G401 (cell line): ENCODE measurements at places on chromosomes 3 and 15.

GRCh38 chr3:66361356-66361755 is 139.5 kb downstream of the LRIG1 start:
- no peak for DNase-seq

DNA sequence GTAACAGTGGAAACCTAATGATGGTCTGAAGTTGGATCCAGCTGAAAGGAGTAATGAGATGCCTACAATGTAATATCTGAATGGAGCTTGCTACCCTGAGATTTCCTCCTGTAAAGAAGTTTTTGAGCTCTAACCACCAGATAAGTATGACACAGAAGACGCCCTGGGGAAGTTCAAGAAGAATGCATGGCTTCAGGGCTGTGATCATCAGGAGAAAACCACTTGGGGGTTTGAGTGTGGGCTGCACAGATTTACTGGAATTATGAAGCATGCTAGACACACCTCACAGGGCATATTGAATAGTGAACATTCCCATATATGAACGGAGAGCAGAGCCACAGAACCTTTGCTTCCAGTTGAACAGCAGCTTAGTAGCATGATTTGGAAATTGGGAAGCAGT is 10.6 kb upstream of the CCDC80 start:
- DNase-seq: no peak

DNA sequence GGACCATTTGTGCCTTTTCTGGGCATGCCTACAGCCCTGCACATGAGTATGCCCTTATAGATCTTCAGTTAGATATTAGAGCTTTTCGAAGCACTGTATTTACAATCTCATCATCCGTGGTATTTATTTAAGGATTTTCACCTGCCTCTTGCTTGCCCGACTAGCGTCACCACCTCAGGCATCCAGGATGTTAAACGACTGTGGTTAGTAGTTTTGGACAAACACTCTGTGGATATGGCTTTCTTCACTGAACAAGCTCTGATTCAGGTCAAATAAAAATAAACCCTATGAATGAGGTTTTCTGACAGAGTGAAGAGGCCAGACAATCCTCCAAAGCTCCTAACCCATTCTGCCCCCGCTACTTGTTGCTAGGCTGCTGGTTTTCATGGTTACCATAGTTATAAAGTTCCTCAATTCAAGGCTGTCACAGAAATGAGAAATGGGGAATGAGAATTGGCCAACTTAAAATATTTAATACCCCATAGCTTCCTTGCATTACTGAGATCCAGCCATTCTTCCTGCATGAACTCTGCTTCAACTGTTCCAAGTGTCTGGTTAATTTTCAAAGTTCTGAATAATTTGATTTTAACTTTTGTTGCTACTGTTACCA is 440.1 kb downstream of the GABRG3 start:
- no peak for DNase-seq

GRCh38 chr3:50155491-50155878 is 361 bp downstream of the SEMA3F start:
- DNase-seq: no peak

GRCh38 chr3:14305324-14305723 is 97.1 kb upstream of the SLC6A6 start:
- no peak for DNase-seq

GRCh38 chr3:124410471-124410870 is 319.8 kb upstream of the UMPS start:
- no peak for DNase-seq

DNA sequence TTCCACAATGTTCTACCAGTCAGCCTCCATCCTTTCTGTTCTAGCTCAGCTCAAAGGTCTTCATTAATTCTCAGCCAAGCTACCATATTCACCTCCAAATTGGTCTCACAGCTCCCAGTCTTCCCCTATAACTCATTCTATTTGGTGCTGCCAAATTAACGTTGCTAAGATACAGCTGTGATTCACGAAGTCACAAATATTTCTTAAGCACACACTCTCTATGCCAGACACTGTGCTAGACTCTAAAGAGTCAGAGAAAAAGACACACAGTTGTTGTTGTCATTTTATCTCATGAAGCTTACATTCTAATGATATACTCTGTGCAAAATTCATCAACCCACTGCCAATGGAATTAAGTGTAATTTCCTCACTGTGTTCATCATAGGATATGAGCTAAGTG is 102.8 kb downstream of the FRMD5 start:
- DNase-seq: no peak

DNA sequence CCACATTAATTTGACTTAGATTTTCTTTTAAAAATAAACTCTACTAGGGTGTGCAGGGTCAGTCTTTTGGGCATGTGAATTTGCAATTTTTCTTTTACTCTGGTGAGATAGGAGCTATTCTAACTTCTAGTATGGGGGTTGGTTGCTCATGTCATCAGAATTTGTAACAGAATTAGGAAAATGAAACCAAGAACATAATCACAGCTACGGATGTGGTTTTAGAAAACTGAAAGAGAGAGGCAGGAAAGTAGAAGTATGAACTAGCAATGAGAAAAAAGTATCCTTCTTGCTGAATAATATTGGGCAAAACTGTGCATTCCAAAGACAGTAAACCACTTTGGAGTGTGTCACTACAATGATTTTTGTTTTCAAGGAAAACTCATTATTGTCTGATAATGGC is 43.3 kb downstream of the ADPGK start:
- DNase-seq: no peak

DNA sequence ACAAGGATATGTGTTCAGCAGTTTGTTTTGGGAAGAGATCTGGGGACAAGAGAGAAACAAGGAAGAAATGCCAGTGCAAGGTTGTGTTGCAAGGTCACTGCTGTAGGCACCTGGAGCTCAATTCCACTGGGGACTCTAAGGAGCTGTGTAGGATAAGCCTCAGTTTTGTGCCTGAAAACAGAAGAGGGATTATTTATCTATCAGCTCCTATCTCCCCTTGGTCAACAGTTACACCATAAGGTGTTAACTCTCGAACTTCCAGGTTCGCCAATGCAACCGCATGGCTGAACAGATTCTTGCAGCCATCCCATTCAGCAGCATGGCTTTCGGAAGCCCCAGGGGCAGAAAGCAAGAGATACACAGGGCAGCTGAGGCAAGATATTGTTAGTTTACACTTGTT is 41.6 kb upstream of the CNOT10 start:
- no peak for DNase-seq

- DNase-seq: peak; percentile 3
Measured at GRCh38 chr15:97995881-97996603, 35.5 kb downstream of the ARRDC4 start.

DNA sequence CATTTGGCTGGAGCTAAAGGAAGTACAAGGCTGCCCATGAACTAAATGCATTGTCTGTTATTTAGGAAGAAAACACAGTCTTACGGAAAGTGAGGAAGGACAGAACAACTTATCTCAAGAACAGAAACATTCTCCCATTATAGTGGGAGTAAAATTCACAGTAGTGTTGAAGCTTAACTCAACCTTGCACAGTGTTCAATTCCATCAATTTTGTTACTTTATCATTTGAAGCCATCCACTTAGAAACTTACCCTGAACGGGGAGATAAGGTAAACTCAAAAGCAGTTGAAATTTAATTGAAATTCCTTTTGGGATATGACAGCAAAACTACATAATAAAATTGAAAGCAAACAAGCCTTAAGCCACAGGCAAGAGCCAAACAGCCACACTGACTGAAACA is 186.9 kb downstream of the PCCB start:
- no peak for DNase-seq

DNA sequence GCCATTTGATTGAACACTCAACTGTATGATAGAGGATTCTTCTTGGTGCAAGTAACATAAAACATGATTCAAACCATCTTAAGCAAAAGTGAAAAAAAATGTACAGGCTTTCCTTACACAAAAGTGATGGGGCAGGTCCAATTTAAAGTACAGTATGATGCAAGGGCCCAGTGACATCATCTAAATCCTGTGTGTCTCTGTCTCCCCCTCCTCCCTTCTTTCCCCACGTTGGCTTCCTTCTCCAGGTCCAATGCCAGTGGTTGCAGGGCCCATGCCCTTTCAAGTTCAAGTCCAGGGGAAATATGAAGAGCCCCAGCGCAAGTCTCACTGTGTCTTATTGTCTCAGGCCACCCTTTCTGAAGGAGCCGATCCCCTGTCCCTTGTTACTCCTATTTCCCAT is 332.3 kb downstream of the SHQ1 start:
- DNase-seq: no peak

- no peak for DNase-seq
Measured at GRCh38 chr3:145936971-145937370, 224.0 kb downstream of the PLOD2 start.

DNA sequence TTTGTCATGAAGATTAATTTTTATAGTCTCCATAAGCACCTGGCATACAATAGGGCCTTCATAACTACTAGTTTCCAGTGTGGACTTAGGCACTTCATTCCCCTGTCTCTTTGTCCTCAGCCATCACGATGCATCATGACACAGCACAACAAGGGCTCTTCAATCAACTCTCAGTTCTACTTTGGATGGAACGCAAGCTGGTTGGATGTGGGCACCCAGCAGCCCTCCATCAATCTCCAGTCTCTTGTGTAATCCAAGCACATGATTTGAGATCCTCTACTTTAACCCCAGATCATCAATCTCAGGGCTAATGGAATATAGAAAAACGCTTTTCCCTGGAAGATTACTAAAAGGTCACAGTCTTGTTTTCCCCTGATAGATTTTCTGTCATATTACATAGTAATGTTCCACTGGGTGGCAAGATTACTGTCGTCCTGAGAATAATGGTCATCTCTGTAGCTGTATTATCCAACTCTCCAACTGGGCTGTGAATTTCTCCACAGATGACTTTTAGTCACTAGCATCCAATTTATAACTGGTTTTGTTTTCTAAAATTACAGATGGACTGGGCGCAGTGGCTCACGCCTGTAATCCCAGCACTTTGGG is 22.9 kb upstream of the CHRNA7 start:
- no peak for DNase-seq

GRCh38 chr3:138875754-138876664 is 41.3 kb upstream of the PIK3CB start:
- no peak for DNase-seq

DNA sequence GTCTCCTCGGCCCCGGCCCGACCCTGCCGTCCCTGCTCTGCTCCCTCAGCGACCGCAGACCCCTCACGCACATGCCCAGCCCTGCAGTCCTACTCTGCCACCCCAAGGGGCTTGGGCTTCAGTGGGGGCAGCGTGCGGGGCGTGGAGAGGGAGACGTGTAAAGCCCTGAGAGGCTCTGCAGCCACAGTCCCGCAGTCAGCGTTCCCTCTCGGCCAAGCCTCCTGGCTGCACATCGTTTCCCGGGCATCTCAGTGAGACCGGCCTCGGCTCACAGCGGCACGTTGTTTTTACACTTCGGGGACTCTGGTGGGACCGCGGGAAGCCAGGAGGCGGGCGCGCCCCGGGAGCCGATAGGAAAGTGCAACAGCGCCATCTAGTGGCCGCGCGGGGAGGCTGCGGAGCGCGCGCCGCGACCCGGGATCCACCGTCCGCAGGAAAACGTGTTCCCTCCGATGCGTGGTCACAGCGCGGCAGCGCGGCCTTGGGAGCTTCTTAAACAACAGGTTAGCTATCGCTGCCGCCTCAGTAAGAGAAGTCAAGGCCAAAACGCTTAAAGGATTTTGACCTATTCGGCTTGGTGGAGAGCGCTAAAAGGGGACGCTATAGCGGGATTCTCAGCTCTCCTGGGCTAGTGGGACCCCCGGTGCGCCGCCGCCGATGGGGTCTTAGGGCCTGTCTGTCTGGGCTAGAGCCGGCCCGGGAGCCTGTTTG is 226.8 kb upstream of the IGF1R start:
- peak; percentile 9 for DNase-seq

- peak; percentile 72 for DNase-seq
Measured at GRCh38 chr3:121748680-121749275, 763 bp downstream of the GOLGB1 start.

- DNase-seq: peak; percentile 74
Measured at GRCh38 chr3:79032686-79033318, 735.0 kb downstream of the ROBO1 start.

DNA sequence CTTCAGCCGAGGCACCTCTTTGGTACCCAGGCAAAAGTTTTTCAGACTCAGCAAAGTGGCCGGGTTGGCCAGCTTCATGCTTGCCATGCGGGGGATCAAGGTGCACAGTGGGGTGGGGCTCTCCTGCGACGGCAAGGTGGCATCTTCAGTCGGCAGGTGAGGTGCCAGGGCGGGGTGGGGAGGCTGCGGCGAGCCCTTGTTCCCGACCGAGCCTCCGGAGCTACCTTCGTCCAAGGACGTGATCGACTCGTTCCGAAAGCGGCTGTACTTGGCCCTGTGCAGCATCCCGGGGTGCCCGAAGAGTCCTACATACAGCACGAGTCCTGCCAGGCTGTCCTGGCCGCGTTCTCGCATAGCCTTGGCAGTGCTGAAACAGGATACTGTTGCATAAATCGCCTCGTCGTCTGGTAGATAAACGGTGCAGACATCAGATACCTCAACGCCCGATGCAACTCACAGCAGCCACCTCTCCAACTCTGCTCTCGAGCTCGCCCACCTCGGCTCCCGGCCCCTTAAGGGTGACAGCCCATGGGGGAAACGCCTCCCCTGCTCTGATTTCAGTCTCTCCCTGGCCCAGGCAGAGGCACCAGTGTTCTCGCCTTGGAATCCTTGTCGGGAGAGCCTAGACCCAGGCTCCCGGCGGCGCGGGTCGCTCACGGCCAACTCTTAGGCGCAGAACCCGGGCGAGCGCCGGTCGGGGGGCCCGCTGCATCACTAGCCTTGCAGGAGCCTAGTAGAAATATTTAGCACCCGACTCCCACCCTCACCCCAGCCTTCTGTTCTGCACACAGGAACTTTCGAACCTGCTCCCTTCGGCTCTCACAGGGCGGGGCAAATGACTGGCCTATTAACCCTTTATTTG is 826 bp downstream of the SHC4 start:
- DNase-seq: peak; percentile 51

GRCh38 chr15:38843051-38843501 is 278.5 kb upstream of the RASGRP1 start:
- DNase-seq: peak; percentile 69

DNA sequence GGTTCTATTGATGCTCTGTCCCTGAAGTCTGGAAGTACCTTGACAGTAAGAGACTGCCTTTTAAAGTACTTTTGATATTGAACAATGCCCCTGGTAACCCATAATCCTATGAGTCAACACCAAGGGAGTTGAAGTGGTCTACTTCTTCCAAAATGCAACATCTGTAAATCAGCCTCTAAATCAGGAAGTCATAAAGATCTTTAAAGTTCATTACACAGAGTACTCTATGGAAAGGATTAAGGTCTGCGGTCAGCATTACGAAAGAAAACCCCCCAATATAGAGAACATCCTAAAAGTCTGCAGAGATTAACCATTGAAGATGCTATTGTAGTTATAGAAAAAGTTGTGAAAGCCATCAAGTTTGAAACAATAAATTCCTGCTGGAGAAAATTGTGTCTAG is 52.7 kb upstream of the CMC1 start:
- DNase-seq: no peak

GRCh38 chr15:52733088-52733487 is 53.9 kb upstream of the ATOSA start:
- peak; percentile 3 for DNase-seq

GRCh38 chr3:160748231-160748630 is 7.8 kb upstream of the PPM1L start:
- no peak for DNase-seq

DNA sequence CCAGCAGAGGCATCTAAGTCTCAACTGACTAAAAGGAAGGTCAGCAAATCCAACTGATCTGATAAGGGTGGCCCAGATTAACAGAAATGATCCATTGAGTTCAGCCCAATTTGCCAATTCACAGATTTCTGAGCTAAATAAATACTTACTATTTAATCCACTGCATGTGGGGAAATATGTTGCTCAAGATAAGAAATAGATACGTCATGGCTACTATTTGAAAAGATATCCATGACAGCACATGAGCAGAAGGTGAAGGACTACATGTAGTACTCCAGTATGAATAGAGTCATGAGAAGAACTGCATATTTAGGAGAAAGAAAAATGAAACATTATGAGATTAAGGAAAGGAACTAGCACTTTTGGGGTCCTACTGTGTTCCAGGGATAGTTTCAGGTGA is 332.4 kb downstream of the ARPP21 start:
- DNase-seq: no peak
